Glomerular endothelial cell (primary cell): ENCODE measurements at places on chromosomes 2 and 18. TPM values are rescaled to one million over a fixed set of nuclear protein-coding genes. Genes with fewer than 3 reads are reported as not detected.

TUBB8B gene
- not detected in 2 replicates for total RNA-seq

MC4R gene
- total RNA-seq = not detected in 2 replicates

HOXD11 gene
- 2.2 and 2.5 TPM in 2 replicates for total RNA-seq

TEX51 gene
- not detected in 2 replicates for total RNA-seq

FOXD4L1 gene
- total RNA-seq = 0.05 TPM in 1 of 2 replicates, not detected in the other

ARHGAP15 gene
- total RNA-seq = not detected in 2 replicates

CYTIP gene
- total RNA-seq = 0.82 and 3.6 TPM in 2 replicates

HOXD10 gene
- 1.3 and 2.0 TPM in 2 replicates for total RNA-seq

HJURP gene
- 4.3 and 7.9 TPM in 2 replicates for total RNA-seq

CPS1 gene
- 0.34 and 0.53 TPM in 2 replicates for total RNA-seq

ACMSD gene
- total RNA-seq = not detected in 2 replicates

RAB6C gene
- not detected in 2 replicates for total RNA-seq

TWSG1 gene
- total RNA-seq = 56.7 and 74.9 TPM in 2 replicates

TCF4 gene
- total RNA-seq = 162 and 344 TPM in 2 replicates

SFTPB gene
- not detected in 2 replicates for total RNA-seq

SMIM21 gene
- total RNA-seq = not detected in 2 replicates

SERPINB3 gene
- not detected in 2 replicates for total RNA-seq

RNF144A gene
- total RNA-seq = 26.3 and 65.3 TPM in 2 replicates

PTPRN gene
- total RNA-seq = 0.47 and 0.97 TPM in 2 replicates

DNAH6 gene
- 0.05 TPM in 1 of 2 replicates, not detected in the other for total RNA-seq

MAP3K19 gene
- not detected in 2 replicates for total RNA-seq

ICOS gene
- not detected in 2 replicates for total RNA-seq

HAAO gene
- total RNA-seq = not detected in 2 replicates

RAB31 gene
- total RNA-seq = 19.4 and 32.8 TPM in 2 replicates

NPPC gene
- total RNA-seq = 0.82 TPM in 1 of 2 replicates, not detected in the other

EVA1A gene
- total RNA-seq = 114 and 140 TPM in 2 replicates

TRIB2 gene
- total RNA-seq = 19.1 and 43.5 TPM in 2 replicates

COL4A3 gene
- total RNA-seq = not detected in 2 replicates

GKN2 gene
- total RNA-seq = not detected in 2 replicates

IGFBP5 gene
- total RNA-seq = 23.4 and 36.8 TPM in 2 replicates
